ENCODE measurements at places on chromosomes 6 and 20.

DNA sequence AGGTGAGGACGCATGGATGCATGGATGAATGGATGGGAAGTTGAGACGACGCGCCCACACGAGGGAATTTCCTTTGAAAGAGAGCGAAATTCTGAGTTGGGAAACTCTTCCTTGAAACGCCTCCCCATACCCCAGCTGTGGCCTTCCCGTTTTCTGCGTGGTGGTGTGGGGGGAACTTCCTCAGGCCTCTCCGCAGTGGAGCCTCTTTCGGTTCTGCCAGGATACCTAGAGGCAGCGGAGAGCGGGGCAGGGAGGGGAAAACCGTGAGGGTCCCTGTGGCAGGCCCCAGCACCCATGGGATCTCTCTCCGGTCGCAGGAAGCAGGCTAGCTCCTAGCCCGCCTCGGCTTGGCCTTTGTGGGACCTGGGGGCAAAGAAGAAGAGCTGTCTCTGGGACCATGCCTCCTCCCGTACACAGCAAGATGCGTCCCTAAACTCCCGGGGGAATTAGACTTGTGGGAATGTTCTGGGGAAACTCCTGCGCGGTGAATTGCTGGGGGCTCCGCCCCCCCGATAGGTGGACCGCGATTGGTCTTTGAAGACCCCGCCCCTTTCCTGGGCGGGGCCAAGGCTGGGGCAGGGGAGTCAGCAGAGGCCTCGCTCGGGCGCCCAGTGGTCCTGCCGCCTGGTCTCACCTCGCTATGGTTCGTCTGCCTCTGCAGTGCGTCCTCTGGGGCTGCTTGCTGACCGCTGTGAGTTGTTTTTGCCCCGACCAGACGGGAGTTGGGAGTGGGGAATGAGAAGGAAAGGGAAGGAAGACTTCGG, at the start of gene CD40:
TSS of gene CD40 (plus strand) at position 611 of the 764 bp plus-strand sequence. CDS start at position 641, 30 bp downstream.
- peak; percentile 93 for DNase-seq

- no peak for DNase-seq
These were observed 67.2 kb upstream of the TRAF3IP2 start for GRCh38 chr6:111672761-111673450.

DNA sequence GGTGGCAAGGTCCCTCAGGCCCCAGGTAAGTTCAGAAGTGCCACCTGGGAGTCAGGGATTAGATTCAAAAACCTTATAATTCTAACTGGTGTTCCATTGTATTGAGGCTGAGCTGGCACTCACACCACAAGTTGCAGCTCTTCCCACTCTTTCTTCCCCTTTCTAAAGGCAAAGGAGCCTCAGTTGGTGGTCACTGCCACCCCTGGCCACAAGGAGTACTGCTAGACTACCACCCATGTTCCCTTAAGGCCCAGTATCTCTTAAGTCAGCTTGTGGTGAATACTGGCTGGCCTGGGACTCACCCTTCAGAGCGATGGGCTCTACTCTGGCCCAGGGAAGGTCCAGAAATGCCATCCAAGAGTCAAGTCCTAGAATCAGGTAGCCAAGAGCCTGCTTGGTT, 421.1 kb upstream of the KHDRBS2 start:
- no peak for DNase-seq

DNA sequence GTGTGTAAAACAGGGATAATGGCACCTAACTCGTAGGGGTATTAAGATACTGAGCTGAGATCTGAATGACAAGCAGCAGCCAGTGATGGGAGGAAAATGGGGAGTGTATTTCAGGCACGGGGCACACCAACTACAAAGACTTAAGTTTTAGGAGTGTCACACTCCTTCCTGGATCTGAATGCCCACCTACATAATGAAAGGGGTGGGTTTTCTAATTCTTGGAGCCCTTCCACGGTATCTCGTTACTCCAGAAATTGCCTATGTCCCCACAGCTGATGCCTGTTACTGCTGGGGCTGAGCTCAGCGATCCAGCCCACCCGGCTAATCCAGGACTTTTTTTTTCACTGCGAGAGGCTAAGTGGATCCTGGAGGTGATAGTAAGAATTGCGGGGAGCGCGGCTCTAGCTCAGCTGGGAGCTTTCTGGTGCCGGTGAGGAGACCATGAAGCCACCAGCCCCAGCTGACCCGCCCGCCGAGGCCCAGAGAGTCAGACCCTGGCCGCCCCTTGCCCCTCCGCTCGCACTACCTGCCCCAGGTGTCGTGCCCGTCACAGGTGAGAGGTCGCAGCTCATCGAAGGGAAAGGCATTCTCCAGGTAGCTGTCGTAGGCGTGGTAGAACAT, 727 bp downstream of the EDEM2 start:
- DNase-seq: no peak

- DNase-seq: no peak
These were observed 30.2 kb downstream of the ZHX3 start for GRCh38 chr20:41287327-41287726.

DNA sequence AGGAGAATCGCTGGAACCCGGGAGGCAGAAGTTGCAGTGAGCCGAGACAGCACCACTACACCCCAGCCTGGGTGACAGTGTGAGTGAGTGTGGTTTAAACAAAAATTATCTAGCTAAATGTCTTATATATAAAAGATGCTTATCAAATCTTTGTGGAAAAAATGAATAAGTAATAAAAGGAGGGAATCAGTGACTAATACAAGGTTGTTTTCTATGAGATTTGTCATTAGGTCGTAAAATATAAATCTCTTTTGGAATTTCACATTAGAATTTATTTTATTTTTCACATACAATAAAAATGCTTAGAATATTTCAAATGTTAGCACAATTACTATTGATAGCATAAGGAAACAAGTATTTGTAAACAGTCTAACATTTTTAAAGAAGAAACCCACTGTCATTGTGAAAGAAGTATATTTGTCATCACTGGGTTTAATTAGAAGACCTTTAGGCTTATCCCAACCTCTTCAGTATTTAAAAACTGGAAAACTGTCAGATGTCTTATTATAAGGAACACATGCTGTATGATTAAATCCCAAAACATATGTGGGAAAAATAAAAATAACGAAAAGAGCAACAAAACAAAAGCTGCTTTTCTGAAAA, 47.1 kb downstream of the ASCC3 start:
- DNase-seq: no peak

- DNase-seq: no peak
These were observed 86.4 kb upstream of the ARG1 start for GRCh38 chr6:131486608-131487007.

GRCh38 chr6:98764373-98764911, 69.9 kb upstream of the POU3F2 start:
- no peak for DNase-seq

DNA sequence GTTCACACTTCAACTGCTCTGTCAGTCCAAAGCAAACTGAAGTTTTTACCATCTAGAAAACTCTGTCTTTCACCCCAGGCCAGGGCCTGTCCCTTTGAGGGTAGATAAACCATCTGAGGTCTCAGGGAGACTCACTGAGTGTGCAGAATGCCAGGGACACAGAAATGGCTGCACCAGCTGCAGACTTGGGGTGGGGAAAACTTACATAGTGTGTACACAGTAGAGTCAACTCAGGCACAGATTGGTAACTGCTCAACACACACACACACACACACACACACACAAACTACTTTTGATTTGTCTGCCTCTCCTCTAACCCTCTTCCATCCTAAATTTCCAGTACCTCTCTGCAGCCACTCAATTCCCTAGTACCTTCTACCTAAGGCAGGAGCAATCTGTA, 374.9 kb upstream of the JAG1 start:
- no peak for DNase-seq

DNA sequence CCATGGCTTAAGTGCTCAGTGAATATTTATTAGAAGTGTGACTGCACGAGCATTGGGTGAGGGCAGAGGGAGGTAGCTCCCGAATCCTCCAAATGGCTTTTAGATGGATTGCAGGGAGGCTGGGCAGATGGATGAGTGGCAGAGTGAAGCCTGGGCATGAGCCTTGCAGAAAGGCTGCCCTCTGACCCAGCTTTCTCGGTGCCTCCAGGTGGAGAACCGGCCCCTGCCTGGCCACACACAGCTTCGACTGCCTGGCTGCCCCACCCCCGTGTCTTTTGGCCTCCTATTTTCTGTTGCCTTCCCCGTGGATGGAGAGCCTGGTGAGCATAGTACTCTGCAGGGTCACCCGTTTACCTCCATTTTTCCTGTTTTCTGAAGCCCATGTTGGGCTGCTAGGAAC, 3.4 kb downstream of the VARS2 start:
- DNase-seq: no peak

- DNase-seq: no peak
These were observed 151.4 kb downstream of the PHF3 start for GRCh38 chr6:63787021-63787420.

GRCh38 chr6:50087231-50087954, 37.7 kb upstream of the DEFB112 start:
- no peak for DNase-seq

- DNase-seq: no peak
These were observed 15.1 kb upstream of the HIVEP2 start for GRCh38 chr6:142960098-142960497.

GRCh38 chr6:37679539-37680476, 17.9 kb downstream of the MDGA1 start:
- DNase-seq: no peak

GRCh38 chr6:107716688-107717089, 107.4 kb downstream of the SCML4 start:
- peak; percentile 82 for DNase-seq

GRCh38 chr20:18263723-18264122, 24.6 kb upstream of the ZNF133 start:
- no peak for DNase-seq

- no peak for DNase-seq
These were observed 90.4 kb upstream of the HIVEP1 start for GRCh38 chr6:11921751-11922150.

DNA sequence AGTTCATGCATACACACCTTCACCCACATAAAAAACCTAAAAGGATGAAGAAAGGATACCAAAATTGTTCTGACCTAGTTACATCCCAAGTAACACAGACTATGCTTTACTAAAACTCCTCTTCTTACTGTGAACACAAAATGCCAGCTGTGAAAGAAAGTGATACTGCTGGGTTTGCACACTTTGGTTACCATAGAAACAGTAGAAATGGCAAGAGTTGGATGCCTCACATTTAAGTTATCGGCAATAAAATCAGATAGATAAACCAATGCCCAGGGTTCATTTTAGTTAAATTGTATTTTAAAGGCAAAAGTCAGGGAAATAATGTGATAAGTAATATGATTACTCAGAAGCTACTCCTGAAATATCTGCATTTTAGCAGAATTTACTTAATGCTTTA, 161.9 kb downstream of the CDK19 start:
- no peak for DNase-seq

DNA sequence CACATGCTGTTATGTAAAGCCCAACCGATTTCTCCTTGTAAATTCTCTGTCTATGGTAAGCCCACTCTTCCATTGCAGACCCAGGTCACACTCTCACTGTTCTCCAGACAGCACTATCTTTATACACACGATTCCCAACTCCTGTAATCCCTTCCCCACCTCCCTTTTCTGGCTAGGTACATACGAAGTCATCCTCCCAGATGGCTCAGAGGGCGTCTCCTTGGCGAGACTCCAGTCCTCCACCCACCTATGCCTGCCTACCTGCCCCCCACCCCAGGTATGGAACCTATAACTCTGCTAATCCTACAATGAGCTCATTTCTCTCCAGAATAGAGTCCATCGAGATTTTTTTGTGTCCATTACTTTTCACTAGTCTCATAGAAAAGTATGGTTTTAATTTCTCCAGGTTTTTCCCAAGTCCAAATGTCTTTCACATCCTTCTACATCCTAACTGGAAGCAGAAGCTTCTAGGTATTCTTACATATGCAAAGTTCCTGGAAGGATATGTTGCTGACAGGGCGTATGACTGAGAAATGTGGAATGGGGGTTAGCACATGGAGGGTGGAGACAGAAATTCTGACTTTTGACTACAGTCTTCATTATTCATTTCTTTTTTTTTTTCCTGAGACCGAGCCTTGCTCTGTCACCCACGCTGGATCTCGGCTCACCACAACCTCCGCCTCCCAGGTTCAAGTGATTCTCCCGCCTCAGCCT, 22.8 kb downstream of the SCML4 start:
- no peak for DNase-seq

- DNase-seq: no peak
These were observed 22.2 kb downstream of the FKBP1A start for GRCh38 chr20:1370548-1371110.

- DNase-seq: no peak
These were observed 465.3 kb downstream of the BMP2 start for GRCh38 chr20:7232796-7233195.

- no peak for DNase-seq
These were observed 23.6 kb downstream of the TBC1D7 start for GRCh38 chr6:13304580-13305260.

GRCh38 chr20:63635431-63636141, 8.7 kb upstream of the GMEB2 start:
- DNase-seq: no peak

DNA sequence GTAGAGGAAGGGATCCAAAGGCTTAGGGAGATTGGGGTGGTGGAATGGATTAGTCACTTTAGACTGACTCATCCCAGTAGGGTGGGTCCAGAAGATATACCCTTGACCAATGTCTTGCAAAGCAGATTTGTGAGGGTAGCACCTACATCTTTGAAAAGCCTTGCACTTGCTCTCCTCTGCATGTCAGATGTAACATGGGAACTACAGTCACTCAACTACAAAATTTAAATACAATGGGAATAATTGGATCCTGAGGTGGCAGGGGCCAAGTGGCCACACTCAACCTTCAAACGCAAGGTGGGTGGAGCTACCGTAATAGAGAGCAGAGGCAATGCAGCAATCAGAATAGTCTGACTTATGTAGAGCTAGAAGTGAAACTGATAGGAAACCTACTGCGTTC, 71.2 kb downstream of the ME1 start:
- no peak for DNase-seq

DNA sequence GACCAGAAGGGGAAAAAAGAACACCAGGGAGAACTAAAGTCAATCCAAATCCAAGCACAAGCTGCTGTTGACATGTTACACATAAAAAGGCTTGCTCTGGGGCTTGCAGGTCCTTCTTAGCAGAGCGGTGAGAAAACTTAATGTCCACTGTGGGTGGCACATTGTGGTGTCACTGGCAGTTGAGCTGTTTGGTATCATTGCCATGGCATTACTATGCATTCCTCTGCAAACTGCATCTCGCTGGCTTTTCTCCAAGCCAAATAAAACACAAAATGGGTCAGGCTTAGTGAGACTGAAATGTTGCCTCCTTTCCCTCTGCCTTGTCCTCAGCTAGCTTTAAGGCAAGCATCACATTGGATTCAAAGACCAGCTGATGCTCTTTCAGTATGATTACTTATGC, 40.9 kb downstream of the LY86 start:
- no peak for DNase-seq

DNA sequence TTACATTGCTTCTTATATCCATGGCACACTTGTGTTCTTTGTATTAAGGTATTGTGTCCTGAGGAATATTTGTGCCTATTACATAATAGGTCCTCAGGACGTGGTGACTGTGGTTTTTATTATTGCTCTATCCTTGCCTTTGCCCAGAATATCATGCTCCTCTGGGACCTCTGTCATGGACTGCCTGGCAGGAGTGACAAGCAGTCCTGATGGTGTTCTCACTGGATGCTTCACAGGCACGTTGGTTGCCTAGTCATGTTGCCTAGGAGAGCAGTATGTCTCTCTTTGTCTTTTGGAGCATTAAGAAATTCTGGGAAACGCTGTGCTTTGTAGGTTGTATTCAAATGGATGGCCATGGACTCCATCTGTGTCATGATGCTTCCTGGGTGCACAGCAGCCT, 24.7 kb upstream of the MROH8 start:
- DNase-seq: no peak

Measured in vagina (tissue), 2 donors.